Sigmoid colon (tissue), 7 donors: ENCODE measurements at places on chromosomes 2 and 18. TPM values are rescaled to one million over a fixed set of nuclear protein-coding genes. Genes with fewer than 3 reads are reported as not detected.

GRCh38 chr2:75064691-75065396 is 106.4 kb downstream of the POLE4 start:
- no peak overlapping the region for H3K4me3 ChIP-seq
- H3K4me1 ChIP-seq: no peaks in the 10 kb centered on the region
- no peaks in the 10 kb centered on the region for H3K36me3 ChIP-seq
- H3K27ac ChIP-seq: no peak overlapping the region

- no peaks in the 10 kb centered on the region for H3K27me3 ChIP-seq
- no peak for DNase-seq
- H3K4me3 ChIP-seq: no peak overlapping the region
- no peaks in the 10 kb centered on the region for H3K4me1 ChIP-seq
- no peaks in the 10 kb centered on the region for H3K36me3 ChIP-seq
These were observed 54.2 kb downstream of the BCL2 start for GRCh38 chr18:63265326-63265725.

GRCh38 chr2:240974771-240975572 is 23.4 kb upstream of the SNED1 start:
- no peak overlapping the region for H3K4me3 ChIP-seq
- no peak for DNase-seq
- H3K27ac ChIP-seq: no peak overlapping the region
- no peaks in the 10 kb centered on the region for H3K36me3 ChIP-seq
- peaks cover 39% of the 10 kb centered on the region for H3K27me3 ChIP-seq

DNA sequence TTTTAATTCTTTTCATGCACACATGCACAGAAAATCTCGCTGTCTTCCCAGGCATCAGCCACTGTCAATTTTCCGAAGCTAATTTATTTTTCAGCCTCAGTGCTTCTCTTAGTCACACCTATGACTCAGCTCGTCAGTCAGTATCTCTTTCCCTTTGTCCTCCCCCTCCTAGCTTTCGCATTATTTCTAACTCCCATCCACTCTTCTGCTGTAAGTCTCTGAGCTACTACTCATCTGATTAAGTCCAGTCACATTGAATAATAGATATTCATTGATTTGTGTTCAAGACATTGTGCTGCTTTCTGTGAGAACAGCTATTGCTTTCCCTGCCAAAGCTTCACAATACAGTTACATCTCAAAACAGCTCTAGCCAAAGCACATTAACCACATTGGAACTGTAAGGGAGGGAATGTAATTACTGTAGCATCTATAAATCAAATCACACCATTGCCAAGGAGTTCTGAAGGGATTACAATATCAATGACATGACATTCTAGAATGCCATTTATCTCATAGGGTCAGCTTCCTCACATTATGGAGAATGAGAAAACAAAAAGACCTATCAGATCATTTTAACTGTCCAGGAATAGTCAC is 89.4 kb downstream of the SCN3A start:
- H3K4me1 ChIP-seq: no peaks in the 10 kb centered on the region
- H3K27me3 ChIP-seq: no peaks in the 10 kb centered on the region
- H3K36me3 ChIP-seq: no peaks in the 10 kb centered on the region
- no peak for DNase-seq
- H3K27ac ChIP-seq: no peak overlapping the region

- no peaks in the 10 kb centered on the region for H3K4me1 ChIP-seq
- H3K4me3 ChIP-seq: no peak overlapping the region
- no peaks in the 10 kb centered on the region for H3K36me3 ChIP-seq
- no peak overlapping the region for H3K27ac ChIP-seq
- no peaks in the 10 kb centered on the region for H3K27me3 ChIP-seq
These were observed 59.9 kb downstream of the INSIG2 start for GRCh38 chr2:118148133-118148532.

GRCh38 chr18:23547306-23547705 is 39.0 kb downstream of the NPC1 start:
- DNase-seq: no peak
- no peak overlapping the region for H3K4me3 ChIP-seq
- H3K27me3 ChIP-seq: no peaks in the 10 kb centered on the region

DNA sequence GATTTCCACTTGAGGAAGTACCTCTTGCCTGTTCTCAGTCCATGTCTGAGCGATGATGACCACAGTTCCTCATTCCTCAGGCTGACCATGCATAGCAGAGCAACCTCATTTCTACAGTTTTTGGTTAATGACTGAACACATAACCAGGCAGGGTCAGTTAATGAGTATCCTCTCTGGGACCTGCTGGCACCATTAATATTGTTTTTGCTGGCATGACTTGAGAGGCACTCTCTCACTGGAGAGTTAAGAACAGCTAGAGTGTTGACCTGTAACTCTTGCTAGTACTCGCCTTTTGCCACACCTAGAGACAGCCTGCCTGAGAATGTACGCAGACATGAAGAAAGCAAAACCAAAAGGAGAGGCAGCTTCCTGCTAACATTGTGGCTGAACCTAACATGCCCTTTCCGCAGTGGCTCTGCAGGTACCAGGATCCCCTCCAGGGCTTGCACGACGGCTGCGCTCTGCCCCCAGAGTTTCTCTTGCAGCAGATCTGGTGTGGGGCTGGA is 23.9 kb downstream of the PECR start:
- DNase-seq: no peak
- no peaks in the 10 kb centered on the region for H3K27me3 ChIP-seq
- no peak overlapping the region for H3K27ac ChIP-seq
- peaks cover 4% of the 10 kb centered on the region for H3K36me3 ChIP-seq

- DNase-seq: no peak
- no peak overlapping the region for H3K4me3 ChIP-seq
- no peaks in the 10 kb centered on the region for H3K27me3 ChIP-seq
- H3K36me3 ChIP-seq: no peaks in the 10 kb centered on the region
These were observed 99.1 kb upstream of the ZNF397 start for GRCh38 chr18:35141567-35142274.

DNA sequence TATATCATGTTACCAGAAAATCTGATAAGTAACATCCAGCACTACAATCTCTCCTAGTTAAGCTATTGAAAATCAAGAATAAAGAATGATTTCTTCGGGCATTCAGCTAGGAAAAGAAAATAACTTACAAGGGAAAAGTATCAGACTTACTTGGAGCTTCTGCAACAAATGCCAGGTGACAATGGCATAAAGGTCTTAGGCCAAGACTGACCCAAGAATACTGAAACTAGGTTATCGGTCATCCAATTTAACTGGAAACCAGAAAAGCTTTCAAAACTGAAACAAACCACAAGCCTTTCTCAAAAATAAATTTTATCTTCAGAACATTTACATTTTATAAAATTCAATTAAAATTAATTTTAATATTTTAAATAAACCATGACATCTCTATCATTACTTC is 214.0 kb upstream of the CCDC68 start:
- H3K4me3 ChIP-seq: no peak overlapping the region
- no peaks in the 10 kb centered on the region for H3K4me1 ChIP-seq

- H3K27ac ChIP-seq: peak overlapping the region; percentile 72
- peaks cover 21% of the 10 kb centered on the region for H3K4me1 ChIP-seq
- H3K4me3 ChIP-seq: no peak overlapping the region
- no peaks in the 10 kb centered on the region for H3K36me3 ChIP-seq
These were observed 55.4 kb downstream of the UXS1 start for GRCh38 chr2:106138543-106139237.

DNA sequence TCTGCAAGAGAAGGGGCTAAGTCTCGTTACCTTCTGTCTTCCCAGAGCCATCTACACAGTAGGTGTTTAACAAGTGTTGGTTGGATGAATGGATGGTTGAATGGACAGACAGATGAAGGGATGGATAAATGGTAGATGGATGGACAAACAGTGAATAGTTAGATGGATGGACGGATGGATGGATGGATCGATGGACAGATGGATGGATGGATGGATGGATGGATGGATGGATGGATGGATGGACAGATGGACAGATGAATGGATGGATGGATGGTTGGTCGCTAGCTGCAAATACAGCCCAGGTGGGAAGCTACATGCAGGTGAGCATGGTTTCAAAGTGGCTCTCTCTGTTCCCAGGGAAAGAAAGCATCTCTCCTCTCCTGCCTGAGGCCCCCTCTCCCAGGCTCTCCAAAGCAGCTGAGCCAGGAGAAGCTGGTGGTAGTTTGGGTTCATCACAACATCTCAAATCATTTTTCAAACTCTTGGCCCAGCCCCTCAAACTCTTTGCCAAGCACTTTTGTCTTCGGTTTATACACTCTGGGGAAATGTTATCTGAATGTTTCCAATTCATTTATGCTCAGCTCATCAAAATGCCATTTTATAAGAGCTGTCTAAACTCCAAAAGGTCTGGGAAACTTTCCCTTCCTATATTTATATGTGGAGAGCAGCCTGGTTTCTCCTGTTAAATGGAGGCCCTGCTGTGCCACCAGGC is 192.7 kb downstream of the ANAPC1 start:
- no peaks in the 10 kb centered on the region for H3K36me3 ChIP-seq
- H3K27me3 ChIP-seq: no peaks in the 10 kb centered on the region
- no peak overlapping the region for H3K4me3 ChIP-seq
- no peaks in the 10 kb centered on the region for H3K4me1 ChIP-seq
- no peak for DNase-seq

DNA sequence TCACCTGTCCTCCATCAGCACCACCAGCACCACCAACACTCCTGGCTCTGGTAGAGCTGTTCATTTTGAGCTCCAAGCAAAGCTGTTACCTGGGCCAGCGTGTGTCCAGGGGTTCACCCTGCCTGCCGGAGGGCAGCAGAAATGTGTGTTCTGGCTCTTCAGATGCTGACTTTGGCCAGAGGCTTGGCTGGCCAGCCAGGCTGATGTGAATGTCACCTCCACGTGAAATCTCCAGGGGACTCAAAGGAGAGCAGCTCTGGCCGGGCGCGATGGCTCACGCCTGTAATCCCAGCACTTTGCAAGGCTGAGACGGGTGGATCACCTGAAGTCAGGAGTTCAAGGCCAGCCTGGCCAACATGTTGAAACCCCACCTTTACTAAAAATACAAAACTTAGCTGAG is 33.5 kb downstream of the CIB4 start:
- DNase-seq: no peak
- no peaks in the 10 kb centered on the region for H3K27me3 ChIP-seq
- H3K36me3 ChIP-seq: no peaks in the 10 kb centered on the region
- H3K27ac ChIP-seq: no peak overlapping the region
- H3K4me3 ChIP-seq: no peak overlapping the region

GRCh38 chr2:144443837-144444817 is 75.8 kb downstream of the ZEB2 start:
- H3K4me3 ChIP-seq: no peak overlapping the region
- H3K4me1 ChIP-seq: no peaks in the 10 kb centered on the region
- no peaks in the 10 kb centered on the region for H3K27me3 ChIP-seq
- peak overlapping the region; percentile 42 for H3K27ac ChIP-seq

GRCh38 chr2:7956126-7956689 is 725.6 kb upstream of the ID2 start:
- no peaks in the 10 kb centered on the region for H3K27me3 ChIP-seq
- no peaks in the 10 kb centered on the region for H3K36me3 ChIP-seq
- no peak overlapping the region for H3K4me3 ChIP-seq
- no peak for DNase-seq

DNA sequence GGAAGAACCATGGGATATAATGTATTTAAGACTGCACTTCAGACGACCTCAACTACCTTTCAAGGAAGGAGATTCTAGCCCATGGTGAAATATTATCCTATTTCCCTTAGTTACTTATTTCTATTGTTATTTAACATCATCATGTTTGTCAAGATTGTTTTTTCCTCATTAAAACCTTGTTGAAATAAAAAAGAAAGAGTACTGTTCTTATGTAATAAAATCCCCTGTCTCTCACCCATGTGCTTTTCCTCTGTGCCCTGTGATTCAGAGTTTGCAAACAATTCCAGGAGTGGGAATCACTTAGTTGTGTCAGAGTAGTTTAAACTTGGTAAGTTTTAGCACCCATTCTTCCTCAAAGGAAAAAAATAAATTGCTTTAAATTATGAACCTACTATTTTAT is 43.6 kb downstream of the ERBB4 start:
- no peak overlapping the region for H3K4me3 ChIP-seq
- no peak overlapping the region for H3K27ac ChIP-seq
- H3K4me1 ChIP-seq: no peaks in the 10 kb centered on the region
- no peak for DNase-seq
- H3K27me3 ChIP-seq: no peaks in the 10 kb centered on the region

DNA sequence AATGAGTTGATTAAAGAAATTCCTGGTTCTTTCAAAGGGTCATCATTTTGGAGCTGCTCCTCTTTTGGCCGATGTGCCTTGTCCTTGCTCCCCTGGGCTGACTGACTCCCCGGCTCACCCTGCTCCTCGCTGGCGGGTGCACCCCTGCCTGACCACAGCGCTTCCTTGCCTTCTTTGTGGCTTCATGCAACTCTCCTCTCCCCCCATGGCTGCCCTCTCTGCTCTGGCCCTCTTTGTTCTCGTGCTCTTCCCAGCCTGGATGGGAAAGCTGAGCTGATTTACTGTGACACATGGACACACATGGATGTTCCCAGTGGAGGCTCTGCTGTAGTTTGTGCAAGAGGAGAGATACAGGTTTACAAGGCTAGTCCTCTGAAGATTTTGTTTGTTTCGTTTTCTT is 234.6 kb downstream of the HAUS1 start:
- peaks cover 5% of the 10 kb centered on the region for H3K27me3 ChIP-seq
- H3K4me3 ChIP-seq: no peak overlapping the region
- no peak overlapping the region for H3K27ac ChIP-seq
- peaks cover 35% of the 10 kb centered on the region for H3K4me1 ChIP-seq
- no peaks in the 10 kb centered on the region for H3K36me3 ChIP-seq

DNA sequence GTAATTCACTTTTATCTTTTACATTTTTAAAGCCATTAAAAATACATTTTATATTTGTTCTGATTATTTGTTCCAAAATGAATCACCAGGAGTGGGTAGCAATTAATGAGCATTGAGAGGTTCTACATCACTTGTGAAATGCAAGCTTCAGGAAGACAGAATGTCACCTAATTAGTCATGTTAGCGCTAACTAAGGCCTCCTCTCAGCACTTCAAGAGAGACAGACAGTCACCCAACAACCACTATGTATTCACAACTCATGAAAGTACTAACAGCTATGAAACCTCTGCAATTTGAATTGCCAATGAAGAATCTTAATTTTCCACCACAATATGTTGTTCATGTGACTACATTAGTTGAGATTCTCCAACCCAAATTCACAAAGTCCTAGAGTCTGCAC is 611.0 kb downstream of the KCNJ3 start:
- DNase-seq: no peak
- no peaks in the 10 kb centered on the region for H3K36me3 ChIP-seq
- no peaks in the 10 kb centered on the region for H3K27me3 ChIP-seq
- no peak overlapping the region for H3K27ac ChIP-seq

DNA sequence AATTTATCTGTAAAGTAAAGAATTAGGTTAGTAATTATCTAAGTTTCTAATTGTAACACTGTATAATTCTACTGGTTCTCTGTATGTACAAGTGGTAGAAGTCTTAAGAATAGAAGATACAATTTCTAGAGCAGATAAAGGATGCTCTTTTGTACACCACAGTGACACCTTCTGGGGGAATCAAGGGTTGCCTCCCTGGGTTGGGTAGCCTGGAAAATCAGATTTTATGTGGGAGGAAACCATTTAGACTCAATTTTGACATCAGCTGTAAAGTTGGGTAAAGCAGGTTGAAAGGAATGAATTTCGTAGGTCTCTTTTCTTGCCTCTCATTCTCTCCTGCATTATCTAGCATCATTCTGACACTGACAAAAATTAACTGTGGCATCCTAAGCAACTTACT is 354.8 kb downstream of the DCC start:
- H3K27ac ChIP-seq: no peak overlapping the region
- no peaks in the 10 kb centered on the region for H3K36me3 ChIP-seq
- no peak for DNase-seq

MAPRE3 gene
- polyA plus RNA-seq: 15.6 TPM

CBLN2 gene
- 0.82 TPM for polyA plus RNA-seq

L3MBTL4 gene
- 1.2 TPM for polyA plus RNA-seq

ADGRF3 gene
- not detected for polyA plus RNA-seq

METTL8 gene
- polyA plus RNA-seq: 9.1 TPM

TRPM8 gene
- polyA plus RNA-seq: 0.04 TPM

RGPD4 gene
- polyA plus RNA-seq: not detected
